Central memory CD4-positive, alpha-beta T cell (primary cell): ENCODE measurements at places on chromosomes 6 and 20.

DNA sequence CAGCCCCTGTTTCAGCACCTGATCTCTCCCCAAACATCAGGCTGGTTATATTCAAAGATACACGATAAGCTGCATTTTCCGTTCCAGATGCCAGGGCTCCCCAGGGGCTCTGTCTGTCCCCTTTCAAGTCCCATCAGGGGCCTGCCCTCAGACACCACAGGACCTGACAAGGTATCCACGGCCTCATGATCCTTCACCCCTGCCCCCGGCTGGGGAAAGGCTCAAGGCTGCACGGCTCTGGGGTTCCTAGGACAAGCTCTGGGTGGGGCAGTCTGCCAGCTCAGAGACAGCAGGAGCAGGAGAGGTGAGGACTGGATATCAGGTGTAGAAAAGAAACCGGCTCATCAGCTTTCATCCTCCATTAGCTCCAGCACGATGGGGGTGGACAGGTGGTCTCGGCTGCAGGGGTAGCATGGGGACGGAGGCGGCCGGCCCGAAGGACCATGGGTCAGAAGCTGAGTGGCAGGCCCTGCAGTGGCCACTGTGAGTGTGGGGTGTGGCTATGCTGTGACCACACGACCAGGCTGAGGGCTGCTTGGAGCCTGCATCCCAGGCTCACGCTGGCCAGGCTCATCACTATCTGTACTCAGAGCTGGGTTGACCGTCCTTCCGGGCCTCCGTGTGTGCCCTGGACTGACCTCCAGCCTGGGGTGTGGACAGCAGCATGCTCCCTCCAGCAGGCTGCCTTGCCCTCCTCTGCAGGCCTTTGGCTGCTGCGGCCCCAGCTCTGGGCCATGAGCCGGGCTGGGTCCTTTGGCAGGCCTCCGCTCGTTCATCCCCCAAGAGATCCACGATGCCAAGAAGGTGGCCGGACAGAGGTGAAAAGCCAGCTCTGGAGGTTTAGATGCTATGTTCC lies 386.2 kb downstream of the THBS2 start:
- no peak for DNase-seq

- DNase-seq, result no peak
Observed at GRCh38 chr6:18613319-18613925, 226.3 kb downstream of the RNF144B start.

DNA sequence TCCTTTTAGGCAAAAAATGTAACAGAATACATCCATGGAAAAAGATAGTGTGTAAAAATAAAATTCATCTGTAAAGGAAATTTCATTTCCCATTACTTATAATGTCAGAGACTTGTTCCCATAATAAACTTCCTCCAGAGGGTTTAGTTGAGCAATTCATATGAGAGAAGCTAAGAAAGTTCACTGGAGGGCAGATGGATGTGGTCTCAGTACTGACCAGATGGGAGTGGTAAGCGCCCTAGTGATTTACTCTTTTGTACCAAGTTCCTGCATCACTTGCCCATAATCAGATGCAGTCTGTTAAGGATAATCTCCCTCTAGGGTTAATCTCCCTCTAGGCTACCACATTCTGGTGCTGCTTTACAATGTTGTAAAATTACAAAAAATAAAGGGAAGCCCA lies 61.7 kb downstream of the ESF1 start:
- no peak for DNase-seq

GRCh38 chr6:143361536-143362191 lies 88.8 kb downstream of the ADAT2 start:
- DNase-seq, result no peak

- DNase-seq, result no peak
Observed at GRCh38 chr20:59670786-59671492, 66.6 kb downstream of the PHACTR3 start.
